Left hindlimb (tissue), 1 donor: ENCODE measurements at places on chromosomes 4 and X.
A peak's percentile ranks its signal among the peaks of the same experiment; 100 is the strongest.

GRCh38 chrX:149494844-149495565 is 10.1 kb downstream of the IDS start:
- DNase-seq, result no peak

DNA sequence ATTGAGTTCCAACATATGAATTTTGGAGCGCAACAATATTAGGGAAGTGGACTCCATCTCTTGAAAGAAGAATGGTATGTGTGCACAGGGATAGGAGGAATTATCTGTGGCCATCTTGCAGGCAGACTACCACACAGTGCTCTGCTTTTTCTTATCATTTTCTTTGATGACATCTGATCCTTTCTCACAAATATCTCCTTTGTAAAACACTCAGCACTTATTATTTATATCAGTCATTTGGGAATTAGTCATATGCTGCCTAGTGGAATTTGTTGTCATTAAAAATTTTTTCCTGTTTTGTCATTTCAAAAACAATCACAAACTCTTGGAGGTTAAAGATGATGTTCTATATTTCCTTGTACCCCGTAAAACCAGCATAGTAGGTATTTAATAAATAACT is 444.3 kb upstream of the ATOH1 start:
- DNase-seq, result no peak

- no peak for DNase-seq
Measured at GRCh38 chr4:139458543-139458942, 4.6 kb downstream of the RAB33B start.

DNA sequence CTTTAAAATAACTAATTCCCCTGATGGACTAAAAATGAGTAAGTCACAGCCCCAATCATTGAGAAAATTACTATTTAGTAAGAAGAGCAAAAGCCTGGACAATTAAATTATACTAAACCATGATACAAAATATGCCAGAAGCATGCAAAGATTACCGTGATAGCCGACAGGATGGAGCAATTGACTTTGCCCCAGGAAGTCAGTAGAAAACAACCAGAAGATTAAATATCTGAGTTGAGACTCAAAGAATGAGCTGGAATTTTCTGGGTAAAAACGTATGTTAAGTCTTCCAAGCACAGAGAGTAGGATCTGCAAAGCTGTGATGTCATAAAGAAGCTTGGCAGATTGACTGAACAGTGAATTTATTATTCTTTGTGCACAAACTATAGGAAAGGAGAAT is 816.1 kb upstream of the TENM3 start:
- DNase-seq, result no peak

DNA sequence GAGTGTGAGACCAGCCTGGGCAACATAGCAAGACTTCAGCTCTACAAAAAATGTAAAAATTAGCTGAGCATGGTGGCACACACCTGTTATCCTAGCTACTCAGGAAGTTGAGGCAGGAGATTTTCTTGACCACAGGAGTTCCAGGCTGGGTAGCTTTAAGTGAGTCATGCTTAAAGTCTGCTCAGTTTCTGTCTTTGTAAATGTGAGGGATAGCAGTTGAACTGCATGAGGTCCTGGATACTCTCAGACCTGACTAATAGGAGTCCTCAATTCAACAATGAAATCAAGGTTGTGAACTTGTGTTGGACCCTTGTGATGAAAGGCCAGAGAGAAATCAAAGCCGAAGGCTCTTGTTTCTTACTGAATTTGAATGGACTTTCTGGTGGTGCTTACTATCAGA is 45.2 kb downstream of the STARD8 start:
- no peak for DNase-seq

DNA sequence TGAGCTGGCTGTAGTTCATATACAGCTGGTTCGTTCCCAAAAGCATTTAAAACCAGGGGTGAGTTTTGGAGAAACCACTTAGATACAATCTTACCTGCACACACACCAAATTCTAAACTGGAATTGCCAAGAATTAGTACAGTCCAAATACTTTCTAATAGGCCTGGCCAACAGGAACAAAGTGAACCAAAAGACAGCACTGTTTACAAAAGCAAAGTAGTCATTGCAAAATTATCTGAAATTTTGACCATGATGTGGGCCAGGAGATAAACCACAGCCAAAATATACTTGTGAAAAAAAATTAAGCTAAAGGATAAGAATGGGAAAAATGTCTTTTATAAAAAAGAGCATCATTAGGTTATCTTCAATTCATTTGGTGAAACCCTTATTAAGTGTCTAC is 37.9 kb upstream of the NAP1L5 start:
- no peak for DNase-seq

DNA sequence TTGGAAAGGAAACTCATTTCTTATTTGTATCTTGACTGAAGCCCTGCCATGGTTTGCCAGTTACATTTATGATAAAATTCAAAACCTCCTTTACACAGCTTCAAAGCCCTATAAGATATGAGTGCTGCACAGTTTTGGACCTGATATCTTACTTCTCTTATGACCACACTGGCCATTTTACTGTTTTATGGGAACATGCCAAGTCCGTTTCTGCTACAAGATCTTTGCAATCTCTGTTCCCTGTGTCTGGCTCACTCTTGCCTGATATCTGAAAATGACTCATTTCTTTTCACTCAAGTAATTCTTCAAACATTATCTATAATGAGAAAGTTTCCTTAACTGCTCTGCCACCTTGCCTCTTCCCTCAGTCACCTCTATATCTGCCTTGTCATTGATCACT is 247.3 kb downstream of the SPOCK3 start:
- no peak for DNase-seq

DNA sequence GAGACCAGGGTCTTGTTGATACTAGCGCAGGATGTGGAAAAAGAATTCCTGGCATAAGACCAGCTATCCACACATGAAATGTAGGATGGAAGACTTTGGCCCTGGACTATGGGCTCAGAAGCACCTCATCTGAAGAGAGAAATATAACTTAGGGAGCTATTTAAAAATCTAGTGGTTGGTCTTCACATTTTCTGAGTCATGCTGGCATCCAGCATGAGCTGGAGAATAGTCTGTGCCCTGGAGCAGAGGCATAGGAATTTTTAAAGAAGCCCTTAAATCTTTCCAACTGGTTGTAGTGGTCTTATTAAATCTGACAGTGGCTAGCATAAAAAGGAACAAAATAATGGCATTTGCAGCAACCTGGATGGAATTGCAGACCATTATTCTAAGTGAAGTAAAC is 86.3 kb downstream of the SMARCA5 start:
- no peak for DNase-seq

DNA sequence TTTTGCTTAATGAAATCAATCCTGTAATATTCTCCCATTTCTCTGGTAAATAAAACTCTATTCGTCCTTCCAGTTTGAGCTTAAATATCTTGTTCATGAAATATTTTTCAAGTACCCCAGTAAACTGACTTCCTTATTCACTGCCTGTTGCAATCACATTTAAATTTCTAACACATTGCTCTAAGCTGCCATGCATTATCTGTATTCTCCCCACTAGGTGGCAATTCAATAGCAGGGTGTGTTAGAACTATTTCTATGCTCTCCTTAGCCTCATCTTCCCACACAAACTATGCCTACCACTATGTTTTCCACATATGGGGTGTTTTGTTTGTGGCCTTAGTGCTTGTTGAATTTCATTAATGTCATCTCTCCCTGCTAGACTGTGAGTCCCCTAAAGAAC is 377.1 kb upstream of the HS3ST1 start:
- DNase-seq, result no peak

- no peak for DNase-seq
Measured at GRCh38 chr4:36094995-36095394, 149.3 kb downstream of the ARAP2 start.

- no peak for DNase-seq
Measured at GRCh38 chr4:73990988-73991741, 3.2 kb upstream of the PPBP start.

DNA sequence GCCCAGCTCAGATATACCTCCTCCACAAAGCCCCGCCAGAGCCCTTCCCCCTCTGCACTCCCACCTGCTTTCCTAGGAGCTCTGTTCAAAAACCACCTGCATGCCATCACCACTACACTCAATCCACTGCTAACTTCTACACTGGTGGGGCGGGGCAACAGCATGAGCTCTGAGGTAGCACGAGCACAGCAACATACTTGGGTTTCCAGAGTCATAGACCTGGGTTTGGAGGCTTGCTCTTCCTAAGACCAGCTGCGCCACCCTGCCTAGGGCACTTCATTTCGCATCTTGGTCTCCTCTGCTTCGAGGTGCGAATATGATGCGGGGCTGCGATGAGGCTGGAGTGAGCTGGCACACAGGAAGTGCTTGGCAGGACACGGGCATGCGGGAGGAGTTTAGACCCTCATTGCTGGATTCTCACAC is 3.6 kb downstream of the SASH3 start:
- DNase-seq, result no peak

DNA sequence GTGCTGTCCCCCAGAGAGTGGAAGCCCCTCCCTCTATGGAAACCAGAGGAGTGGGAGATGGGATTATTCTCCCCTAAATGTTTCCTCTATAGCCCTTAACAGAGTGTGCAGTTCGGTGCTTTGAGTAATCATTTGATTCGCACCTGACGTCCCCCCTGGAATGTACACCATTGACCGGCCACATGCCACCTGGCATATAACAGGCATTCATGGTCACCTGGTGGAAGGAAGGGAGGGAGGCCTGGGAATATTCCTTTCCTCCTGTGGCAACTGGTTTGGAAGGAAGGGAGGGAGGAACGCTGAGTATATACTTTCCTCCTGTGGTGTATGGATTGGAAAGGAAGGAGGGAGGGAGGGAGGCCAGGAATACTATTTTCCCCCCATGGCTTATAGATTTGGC is 77.2 kb downstream of the CRMP1 start:
- DNase-seq, result no peak

DNA sequence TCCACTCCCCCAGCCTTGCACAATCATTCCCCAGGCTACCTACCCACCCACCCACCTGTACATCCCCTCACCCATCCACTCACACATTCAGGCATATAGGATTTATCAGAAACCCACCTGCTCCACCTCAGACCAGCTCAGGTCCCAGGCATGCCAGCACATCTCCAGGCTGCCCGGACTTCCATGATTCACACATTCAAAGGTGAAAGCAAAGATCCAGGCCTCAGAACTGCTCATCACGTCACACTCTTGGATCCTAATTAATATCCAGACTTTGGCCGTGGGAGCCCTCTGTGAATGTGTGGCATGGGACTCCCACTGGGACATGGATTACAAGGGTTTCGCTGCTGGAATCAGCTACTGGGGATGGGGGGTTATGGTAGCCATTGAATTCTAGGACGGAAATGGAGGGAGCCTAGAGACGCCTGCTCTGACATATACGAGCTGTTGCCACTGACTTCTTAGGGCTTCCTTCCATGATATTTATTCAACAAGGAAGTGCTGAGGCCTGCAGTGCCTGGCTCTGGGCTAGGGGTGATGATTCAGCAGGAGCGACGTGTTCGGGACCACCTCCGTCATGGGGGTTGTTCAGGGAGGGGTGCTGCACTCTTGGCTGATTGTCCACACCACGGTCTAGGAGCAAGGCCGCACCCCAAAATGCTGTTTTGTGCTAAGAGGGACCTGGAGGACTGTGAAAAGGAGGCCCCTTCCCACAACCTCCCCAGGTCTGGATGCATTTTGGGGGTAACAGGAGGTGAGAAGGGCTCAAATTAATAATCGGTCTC is 56.9 kb upstream of the ADRA2C start:
- DNase-seq, result no peak

GRCh38 chr4:40630335-40631021 is 814 bp upstream of the RBM47 start:
- DNase-seq, result no peak

DNA sequence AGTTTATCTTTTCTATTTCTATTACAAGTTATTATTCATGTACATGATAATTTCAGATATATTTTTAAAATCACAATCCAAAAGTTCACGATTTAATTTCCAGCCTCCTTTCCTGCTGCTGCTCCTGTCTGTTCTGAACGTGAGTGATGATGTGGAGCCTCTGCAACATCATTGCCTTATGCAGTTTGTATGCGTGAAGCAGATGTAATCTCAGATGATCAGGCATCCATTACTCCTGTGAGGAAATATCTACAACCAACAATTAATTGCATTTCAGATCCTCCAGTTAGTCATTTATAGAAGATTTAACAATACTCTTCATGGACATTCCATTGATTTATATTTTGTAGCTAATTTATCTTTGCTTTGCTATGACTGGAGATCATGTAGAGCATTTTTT is 668.7 kb upstream of the EPHA5 start:
- DNase-seq, result no peak

- DNase-seq, result no peak
Measured at GRCh38 chr4:78068481-78068880, 11.4 kb downstream of the FRAS1 start.

- no peak for DNase-seq
Measured at GRCh38 chr4:68148800-68149685, 19.4 kb upstream of the TMPRSS11F start.

DNA sequence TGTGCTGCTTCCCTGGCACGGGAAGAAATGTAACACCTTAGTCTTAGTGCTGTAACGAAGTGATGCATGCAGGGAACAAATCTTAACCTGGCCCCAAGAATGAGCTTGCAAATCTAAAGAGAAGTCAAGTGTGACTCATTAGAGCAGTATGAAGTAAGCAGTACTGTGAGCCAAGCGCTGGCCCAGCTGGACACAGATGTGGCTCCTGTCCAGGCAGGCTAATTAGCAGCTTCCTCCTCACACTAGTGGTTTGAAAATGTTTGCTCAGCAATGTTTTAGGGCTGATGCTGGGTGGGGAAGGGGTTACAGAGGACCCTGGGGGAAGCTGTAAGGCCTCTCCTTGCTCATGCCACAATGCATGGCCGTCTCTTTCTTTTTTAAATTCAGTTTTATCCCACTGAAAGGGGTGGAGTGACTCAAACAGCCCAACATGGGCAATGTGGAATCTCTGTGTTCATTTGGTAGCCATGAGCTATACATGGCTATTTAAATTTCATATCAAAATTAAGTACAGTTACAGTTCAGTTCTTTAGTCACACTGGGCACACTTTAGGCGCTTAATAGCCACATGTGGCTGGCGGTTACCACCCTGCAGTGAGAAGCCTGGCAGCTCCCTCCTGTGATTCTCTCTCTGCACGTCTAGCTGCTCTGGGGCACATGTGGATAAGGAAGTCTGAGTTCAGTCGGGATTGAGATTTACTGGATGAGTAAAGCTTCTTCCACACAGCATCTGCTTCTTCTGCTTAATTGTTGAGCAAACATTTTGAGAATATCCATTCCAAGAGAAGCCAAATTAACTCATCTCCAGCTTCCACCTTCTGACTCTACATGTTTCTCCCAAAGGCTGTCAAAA is 48.8 kb downstream of the MAP7D2 start:
- DNase-seq, result peak; percentile 74

DNA sequence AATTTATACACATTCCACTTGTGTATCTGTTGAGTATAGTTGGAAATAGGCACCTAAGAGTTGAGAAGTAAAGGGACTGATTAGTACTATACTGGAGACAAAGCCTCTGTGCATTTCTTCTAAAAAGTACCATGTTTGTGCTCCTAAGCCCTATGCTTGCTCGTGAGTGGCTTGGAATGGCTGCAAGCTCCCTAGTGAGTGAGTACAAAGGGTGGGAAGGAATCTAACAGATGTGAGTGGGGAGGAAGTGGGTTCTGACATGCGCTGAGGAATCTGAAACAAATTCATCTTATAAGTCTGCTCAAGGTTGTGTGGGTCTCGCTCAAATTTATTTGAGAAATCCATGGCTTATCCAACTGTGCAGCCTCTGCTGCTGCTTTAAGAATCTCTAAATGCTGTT is 13.3 kb downstream of the SPCS3 start:
- DNase-seq, result no peak
